Kidney (tissue), 22 donors: ENCODE measurements at places on chromosomes 7 and 10. TPM values are rescaled to one million over a fixed set of nuclear protein-coding genes. Genes with fewer than 3 reads are reported as not detected.

The MLXIPL gene
- total RNA-seq, result 26.2 TPM

The AGAP4 gene
- total RNA-seq, result 17.5 TPM

The CYP2C9 gene
- 2.9 TPM for total RNA-seq

The GIMAP2 gene
- 19.5 TPM for total RNA-seq

The OR2A12 gene
- not detected for total RNA-seq

The CDNF gene
- 2.1 TPM for total RNA-seq

The AMPH gene
- total RNA-seq, result 1.2 TPM

The ICA1 gene
- total RNA-seq, result 41.8 TPM

The TDRD1 gene
- total RNA-seq, result 0.88 TPM

DNA sequence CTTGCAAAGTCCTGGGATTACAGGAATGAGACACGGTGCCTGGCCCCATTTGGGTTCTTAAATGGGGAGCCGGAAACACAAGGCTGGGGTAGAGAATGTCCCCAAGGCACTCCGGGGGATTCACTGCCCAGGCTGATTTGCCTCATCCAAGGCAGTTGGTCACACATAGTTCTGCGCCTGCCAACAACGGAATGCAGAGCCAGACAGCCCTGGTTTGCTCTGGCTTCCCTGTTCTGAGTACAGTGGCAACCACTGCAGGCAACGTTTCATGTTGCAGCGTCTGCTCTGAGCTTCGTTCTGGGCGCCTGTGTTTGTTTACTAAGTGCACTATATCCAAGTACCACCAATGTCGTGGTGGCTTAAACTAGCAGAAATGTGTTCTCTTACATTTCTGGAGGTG lies 61.7 kb upstream of the C1QL3 start:
- no peak for DNase-seq
- H3K4me1 ChIP-seq, result no peaks in the 10 kb centered on the region
- no peaks in the 10 kb centered on the region for H3K27me3 ChIP-seq

- no peak overlapping the region for H3K4me3 ChIP-seq
- H3K27ac ChIP-seq, result no peak overlapping the region
- no peaks in the 10 kb centered on the region for H3K27me3 ChIP-seq
- no peaks in the 10 kb centered on the region for H3K36me3 ChIP-seq
- no peak for DNase-seq
- no peaks in the 10 kb centered on the region for H3K4me1 ChIP-seq
Observed at GRCh38 chr7:46432708-46433107, 511.6 kb upstream of the IGFBP3 start.

DNA sequence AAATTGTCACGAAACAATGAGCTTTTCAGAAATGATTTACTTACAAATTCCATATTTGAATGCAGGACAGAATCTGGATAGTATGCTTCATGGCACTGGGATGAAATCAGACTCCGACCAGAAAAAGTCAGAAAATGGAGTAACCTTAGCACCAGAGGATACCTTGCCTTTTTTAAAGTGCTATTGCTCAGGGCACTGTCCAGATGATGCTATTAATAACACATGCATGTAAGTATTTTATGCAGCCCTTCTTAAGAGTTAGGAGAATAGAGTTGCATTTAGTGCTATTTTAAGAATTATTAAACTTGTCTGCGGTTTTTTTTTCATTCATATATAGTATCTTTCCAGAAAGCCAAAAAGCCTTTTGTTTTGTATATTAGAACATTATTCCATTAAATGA lies 67.4 kb downstream of the MMRN2 start:
- no peak for DNase-seq
- H3K4me3 ChIP-seq, result no peak overlapping the region
- no peaks in the 10 kb centered on the region for H3K4me1 ChIP-seq

GRCh38 chr7:48959676-48960075 lies 35.3 kb downstream of the CDC14C start:
- H3K27me3 ChIP-seq, result no peaks in the 10 kb centered on the region
- peak; percentile 1 for DNase-seq
- no peaks in the 10 kb centered on the region for H3K36me3 ChIP-seq
- no peak overlapping the region for H3K4me3 ChIP-seq
- no peak overlapping the region for H3K27ac ChIP-seq

GRCh38 chr10:110547139-110547761 lies 20.2 kb upstream of the SMC3 start:
- DNase-seq, result no peak
- no peak overlapping the region for H3K4me3 ChIP-seq
- H3K36me3 ChIP-seq, result no peaks in the 10 kb centered on the region
- H3K27ac ChIP-seq, result no peak overlapping the region
- no peaks in the 10 kb centered on the region for H3K4me1 ChIP-seq

DNA sequence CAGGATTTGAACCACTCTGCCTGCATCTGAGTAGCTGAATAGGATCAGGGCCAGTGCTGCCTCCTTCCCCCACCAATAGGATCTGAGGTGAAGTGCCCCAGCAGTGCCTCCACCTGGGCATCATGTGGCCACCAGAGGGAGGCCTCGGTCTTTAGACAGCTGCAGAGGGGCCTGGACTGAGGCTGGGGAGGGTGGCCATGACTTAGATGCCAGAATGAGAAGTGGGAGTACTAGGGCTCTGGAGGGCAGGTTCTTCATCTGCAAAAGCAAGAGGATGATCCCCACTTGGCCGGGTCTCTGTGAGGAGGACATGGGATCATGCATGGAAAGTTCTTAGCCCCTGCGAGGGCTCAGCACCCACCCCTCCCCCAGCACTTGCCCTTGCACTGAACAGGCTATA lies 56.9 kb downstream of the NEUROG3 start:
- no peaks in the 10 kb centered on the region for H3K27me3 ChIP-seq
- peak; percentile 44 for DNase-seq
- no peaks in the 10 kb centered on the region for H3K36me3 ChIP-seq
- H3K4me3 ChIP-seq, result no peak overlapping the region

DNA sequence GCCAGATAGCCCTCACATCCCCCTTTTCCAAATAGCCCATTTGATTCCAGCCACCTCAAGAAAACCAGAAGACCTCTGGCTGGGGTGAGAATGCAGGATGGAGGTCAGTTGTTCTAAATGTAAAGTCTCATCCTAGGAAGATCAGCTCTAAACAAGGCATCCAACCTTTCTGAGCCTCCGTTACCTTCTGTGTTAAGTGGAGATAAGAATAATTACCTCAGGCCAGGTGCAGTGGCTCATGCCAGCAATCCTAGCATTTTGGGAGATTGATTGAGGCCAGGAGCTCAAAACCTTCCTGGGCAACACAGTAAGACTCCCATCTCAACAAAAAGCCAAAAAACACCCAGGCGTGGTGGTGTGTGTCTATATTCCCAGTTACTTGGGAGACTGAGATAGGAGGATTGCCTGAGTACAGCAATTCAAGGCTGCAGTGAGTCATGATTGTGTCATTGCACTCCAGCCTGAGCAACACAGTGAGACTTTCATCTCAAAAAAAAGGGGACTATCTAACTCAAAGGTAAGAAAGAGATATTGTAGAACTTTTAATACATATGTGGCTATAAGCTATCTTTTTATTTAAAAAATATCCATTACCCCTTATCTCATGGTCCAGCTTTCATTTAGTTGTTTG lies 43.5 kb downstream of the PRTFDC1 start:
- H3K4me3 ChIP-seq, result no peak overlapping the region
- H3K36me3 ChIP-seq, result no peaks in the 10 kb centered on the region
- DNase-seq, result no peak
- H3K4me1 ChIP-seq, result no peaks in the 10 kb centered on the region
- no peak overlapping the region for H3K27ac ChIP-seq

- H3K36me3 ChIP-seq, result no peaks in the 10 kb centered on the region
- H3K4me1 ChIP-seq, result peaks cover 7% of the 10 kb centered on the region
- no peak overlapping the region for H3K4me3 ChIP-seq
- H3K27ac ChIP-seq, result no peak overlapping the region
- H3K27me3 ChIP-seq, result no peaks in the 10 kb centered on the region
Observed at GRCh38 chr10:128044186-128044585, 82.0 kb downstream of the MKI67 start.

DNA sequence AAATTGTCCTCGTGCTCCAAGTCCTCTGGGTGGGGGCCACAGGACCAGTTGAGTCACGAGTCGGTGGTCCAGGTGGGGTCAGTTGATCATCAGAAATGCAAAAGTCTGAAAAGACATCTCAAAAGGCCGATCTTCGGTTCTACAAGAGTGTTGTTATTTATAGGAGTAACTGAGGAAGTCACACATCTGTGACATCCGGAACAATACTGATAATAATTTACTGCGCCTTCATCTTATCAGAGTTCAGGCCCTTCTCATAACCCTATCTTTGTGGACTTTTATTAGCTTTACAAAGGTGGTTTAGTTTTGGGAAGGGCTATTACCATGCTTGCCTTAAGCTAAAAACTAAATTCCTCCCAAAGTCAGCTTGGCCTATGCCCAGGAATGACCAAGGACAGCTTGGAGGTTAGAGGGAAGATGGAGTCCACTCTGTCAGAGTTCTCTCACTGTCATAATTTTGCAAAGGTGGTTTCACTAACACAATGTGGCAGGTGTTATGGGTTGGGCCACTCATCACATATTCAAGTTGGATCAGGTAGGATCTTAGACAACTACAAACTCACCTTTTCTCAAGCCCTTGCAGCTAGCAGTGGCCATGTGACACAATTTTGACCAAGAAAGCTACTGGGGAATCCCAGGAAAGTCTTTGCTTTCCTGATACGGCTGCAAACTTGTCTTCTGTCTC lies 54.7 kb upstream of the CHST3 start:
- H3K36me3 ChIP-seq, result no peaks in the 10 kb centered on the region
- H3K27ac ChIP-seq, result no peak overlapping the region
- H3K4me3 ChIP-seq, result no peak overlapping the region
- H3K27me3 ChIP-seq, result no peaks in the 10 kb centered on the region

DNA sequence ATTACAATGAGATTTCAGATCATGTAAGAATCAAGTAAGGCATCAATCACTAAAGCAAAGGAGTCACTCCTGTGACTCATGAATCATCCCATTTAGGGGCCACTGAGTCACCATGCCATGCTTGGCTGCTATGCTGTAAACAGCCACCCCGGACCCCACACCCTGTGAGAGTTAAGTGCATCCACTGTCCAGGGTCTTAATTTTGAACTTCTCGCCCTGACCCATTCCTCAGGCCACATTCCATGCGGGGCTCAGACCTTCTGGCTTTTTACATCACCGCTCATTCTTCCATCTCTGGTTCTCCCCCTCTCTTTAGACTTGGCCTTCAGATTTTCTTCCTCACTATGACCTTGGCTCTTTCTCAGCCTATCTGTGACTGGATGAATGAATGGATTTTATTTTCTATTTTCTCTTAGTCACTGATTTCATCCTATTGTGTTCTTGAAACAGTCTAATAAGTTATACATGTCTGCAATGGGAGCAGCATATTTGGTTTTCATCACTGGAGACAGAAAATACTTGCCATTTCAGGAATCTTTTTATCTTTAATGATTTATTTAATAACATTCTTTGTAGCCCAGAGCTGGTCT lies 239.6 kb downstream of the SKIDA1 start:
- DNase-seq, result no peak
- H3K4me1 ChIP-seq, result no peaks in the 10 kb centered on the region
- no peaks in the 10 kb centered on the region for H3K36me3 ChIP-seq
- no peak overlapping the region for H3K4me3 ChIP-seq

DNA sequence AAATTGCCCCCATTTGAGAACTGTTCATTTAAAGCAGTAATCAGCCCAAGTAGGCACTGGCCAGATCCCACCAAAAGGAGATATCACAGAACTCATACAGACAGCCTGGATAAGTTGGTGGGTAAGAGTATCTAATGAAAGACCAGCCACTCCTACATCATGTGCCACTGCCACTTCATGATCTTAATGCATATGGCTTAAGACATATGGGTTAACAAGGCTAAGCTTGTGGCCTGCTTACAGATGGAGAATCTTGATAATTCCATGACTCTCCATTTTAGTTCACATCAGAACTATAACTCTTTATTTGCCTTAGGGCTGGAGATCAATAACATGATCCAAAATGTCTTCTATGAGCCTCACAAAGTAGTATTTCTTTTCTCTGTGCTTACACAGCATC lies 6.8 kb upstream of the IFIT1B start:
- H3K36me3 ChIP-seq, result no peaks in the 10 kb centered on the region
- H3K27me3 ChIP-seq, result no peaks in the 10 kb centered on the region
- no peak for DNase-seq
- H3K27ac ChIP-seq, result no peak overlapping the region
- no peak overlapping the region for H3K4me3 ChIP-seq

DNA sequence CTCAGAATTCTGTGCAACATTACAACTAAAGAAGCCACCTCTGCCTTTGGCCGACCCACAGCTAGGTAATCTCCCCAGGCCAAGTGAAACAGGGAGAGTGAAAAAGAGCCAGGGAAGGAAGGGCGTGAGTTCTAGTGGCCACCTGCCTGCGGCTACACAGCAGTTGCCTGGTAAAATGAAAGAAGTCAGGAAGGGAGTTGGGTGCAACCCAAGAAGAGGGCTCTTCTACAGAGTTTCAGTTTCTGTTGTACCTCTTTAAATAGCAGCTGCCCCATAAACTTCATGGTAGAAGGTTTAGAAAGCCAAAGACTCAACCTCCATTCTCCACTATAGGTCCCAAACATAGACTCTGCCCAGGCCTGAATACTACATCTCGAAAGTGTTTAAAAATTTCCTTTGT lies 76.2 kb upstream of the TMEM168 start:
- no peaks in the 10 kb centered on the region for H3K27me3 ChIP-seq
- no peaks in the 10 kb centered on the region for H3K4me1 ChIP-seq
- no peak for DNase-seq
- no peak overlapping the region for H3K27ac ChIP-seq
- H3K36me3 ChIP-seq, result no peaks in the 10 kb centered on the region

- H3K27ac ChIP-seq, result no peak overlapping the region
- H3K36me3 ChIP-seq, result no peaks in the 10 kb centered on the region
- H3K27me3 ChIP-seq, result no peaks in the 10 kb centered on the region
- H3K4me1 ChIP-seq, result no peaks in the 10 kb centered on the region
Observed at GRCh38 chr10:116056445-116057293, 216.3 kb downstream of the GFRA1 start.

- H3K36me3 ChIP-seq, result no peaks in the 10 kb centered on the region
- H3K4me3 ChIP-seq, result no peak overlapping the region
- H3K4me1 ChIP-seq, result no peaks in the 10 kb centered on the region
- DNase-seq, result no peak
- no peak overlapping the region for H3K27ac ChIP-seq
Observed at GRCh38 chr10:27625452-27626211, 120.0 kb downstream of the MKX start.

- H3K27ac ChIP-seq, result no peak overlapping the region
- DNase-seq, result no peak
- H3K36me3 ChIP-seq, result no peaks in the 10 kb centered on the region
- H3K27me3 ChIP-seq, result no peaks in the 10 kb centered on the region
- H3K4me1 ChIP-seq, result no peaks in the 10 kb centered on the region
Observed at GRCh38 chr7:10789170-10789569, 184.5 kb upstream of the PHF14 start.

DNA sequence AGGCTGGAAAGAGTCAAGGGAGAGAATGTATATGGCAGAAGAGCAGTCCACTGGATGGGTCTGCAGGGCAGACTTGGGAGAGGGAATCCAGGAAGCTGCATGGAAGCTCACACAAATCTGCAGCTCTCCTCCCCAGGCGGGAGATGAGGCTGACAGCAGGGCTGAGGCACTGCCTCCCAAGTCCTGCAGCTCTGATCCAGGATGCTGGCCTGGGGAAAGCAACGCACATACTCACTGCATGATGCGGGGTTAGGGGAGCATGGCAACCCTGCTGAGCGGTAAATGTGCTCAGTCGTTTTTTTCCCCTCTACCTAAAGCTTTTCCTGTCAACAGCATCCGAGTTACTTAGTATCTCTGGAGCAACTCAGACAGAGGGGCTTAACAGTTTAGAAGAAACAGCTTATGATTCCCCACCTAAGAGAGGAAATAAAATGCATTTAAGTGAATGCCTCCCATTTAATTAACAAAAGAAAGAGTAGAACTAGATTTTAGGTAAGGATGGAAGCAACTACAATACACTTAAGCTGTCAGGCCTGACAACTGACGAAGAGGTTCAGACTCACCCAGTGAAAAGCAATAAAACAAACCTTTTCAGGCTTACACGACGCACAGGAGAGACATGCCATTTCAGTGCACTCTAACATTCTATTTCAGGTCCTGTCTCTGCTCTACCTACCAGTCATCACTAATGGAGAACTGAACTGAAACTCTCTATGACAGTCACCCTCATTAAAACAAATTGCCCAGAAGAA lies 37.0 kb downstream of the CHCHD3 start:
- no peaks in the 10 kb centered on the region for H3K36me3 ChIP-seq
- H3K4me3 ChIP-seq, result no peak overlapping the region
- DNase-seq, result no peak
